Fibroblast of skin of abdomen (primary cell): ENCODE measurements at places on chromosomes 5 and 9.
A peak's percentile ranks its signal among the peaks of the same experiment; 100 is the strongest.

- peak; percentile 34 for DNase-seq
These were observed 4.8 kb downstream of the RASGRF2 start for GRCh38 chr5:80964919-80965318.

DNA sequence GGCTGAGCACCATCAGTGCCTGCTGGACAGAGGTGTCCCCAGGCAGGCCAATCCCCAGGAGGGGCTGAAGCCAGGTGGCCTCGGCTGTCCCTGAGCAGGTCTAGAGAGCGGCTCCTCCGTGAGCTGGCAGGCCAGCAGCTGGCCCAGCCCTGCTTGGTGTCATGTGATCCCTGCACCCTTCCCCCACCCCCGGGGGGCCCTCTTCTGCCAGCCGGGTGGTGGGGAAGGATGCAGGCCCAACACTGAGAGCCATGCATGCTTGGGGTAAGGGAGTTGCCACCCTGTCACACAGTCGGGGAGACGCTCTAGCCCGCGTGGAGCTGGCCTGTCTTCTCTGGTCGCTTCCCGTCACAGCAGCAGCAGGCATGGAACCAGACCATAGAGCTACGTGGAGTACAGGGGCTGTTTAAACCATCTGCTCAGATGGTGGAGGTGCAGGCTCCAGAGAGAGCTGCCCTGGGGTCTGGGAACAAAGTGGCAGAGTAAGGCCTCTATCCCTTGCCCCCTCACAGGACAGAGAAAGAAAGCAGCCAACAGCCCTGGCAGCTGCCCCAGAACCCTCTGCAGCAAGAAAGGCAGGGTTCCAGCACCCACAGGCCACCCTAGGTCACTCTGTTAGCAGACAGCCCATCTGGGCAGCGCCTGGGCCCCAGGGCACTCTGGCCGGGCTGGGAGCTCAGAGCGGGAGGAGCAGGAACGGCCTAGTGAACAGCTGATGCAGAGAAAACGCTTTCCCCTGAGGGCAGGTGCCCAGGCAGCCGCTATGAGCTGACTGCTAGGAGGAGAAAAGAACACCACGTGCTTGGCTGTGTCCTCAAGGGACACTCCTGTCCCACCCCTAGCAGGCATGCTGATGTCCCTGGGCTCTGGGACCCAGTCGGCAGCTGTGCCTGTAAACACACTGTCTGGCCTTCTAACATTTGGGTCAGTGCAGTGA, 6.8 kb downstream of the RALGDS start:
- no peak for DNase-seq

GRCh38 chr9:88875400-88876120, 115.7 kb upstream of the S1PR3 start:
- no peak for DNase-seq

DNA sequence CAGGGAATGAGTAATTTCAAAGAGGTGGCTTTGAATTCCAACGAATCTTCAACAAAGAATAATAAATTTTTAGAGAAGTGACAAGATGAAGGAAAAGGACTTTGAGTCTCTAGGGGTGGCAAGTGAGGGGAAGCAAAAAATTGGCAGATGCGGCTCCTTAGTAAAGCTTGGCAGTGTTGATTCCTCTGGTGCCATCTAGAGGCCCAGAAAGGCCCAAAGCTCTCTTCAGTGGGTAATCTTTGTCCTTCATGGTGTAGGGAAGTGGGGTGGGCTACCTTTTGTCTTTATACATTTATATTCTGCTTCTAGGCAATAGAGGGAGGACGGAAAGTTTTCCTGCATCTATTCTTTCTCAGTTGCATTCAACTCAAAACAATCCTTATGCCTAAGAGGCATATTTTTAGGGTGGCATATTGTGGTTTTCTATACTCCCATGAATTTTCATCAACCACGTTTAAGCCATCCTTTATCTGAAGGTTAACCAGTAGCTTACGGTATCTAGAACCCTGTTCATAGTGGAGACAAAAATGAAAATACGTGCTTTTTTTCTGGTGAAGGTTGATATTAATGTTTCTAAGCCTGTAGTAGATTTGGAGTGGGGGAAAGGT, 17.5 kb upstream of the ROPN1L start:
- peak; percentile 47 for DNase-seq

DNA sequence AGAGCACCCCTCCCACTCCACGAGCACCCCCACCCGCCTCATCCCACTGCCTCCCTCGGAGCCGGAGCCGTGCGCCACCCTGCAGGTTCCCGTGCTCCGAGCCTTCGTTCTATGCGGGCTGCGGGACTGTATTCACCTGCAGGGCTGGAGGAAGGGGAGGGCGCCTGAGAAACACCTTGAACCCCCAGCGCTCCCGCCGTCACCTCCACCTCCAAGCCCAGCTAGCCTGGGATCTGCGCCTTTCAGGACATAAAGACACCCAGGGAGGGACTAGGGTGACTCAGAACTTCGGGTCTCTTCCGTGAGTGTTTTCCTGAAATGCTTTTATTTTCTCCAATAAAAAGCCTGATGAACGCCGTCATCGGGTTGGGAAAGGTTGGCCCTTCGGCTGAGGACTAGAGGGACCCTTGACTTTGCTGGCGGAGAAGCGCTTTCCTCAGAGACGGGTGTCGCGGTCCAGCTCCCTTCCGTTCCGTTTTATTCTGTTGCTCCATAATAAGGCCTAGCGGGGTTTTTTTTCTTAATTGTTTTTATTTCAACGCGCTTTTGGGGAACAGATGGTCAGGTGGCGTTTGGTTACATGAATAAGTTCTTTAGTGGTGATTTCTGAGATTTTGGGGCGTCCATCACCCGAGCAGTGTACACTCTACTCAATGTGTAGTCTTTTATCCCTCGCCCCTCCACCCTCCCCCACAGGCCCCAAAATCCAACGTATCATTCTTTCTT, 4.6 kb downstream of the TLX3 start:
- no peak for DNase-seq

DNA sequence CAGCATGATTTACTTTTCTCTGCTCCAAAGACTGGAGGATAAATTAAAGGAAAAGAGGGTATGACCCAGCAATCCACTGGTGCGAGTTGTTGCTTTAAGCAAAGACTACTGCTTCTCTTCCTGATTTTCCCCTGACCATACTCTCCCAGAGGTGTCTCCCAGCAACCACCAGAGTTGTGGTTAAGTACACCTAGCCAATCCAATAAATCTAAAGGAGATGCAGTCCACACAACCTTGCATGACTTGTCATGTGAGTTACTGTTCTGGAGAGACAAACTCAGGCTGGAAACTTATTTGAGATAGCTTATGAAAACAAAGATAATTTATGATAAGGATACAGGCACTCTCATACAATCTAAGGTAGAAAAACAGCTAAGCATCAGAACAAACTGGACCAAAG, 11.9 kb downstream of the TMC1 start:
- DNase-seq, result peak; percentile 54

GRCh38 chr5:446066-446882, 3.3 kb downstream of the EXOC3 start:
- DNase-seq, result no peak

- no peak for DNase-seq
These were observed 12.5 kb downstream of the ST8SIA4 start for GRCh38 chr5:100890461-100891008.

DNA sequence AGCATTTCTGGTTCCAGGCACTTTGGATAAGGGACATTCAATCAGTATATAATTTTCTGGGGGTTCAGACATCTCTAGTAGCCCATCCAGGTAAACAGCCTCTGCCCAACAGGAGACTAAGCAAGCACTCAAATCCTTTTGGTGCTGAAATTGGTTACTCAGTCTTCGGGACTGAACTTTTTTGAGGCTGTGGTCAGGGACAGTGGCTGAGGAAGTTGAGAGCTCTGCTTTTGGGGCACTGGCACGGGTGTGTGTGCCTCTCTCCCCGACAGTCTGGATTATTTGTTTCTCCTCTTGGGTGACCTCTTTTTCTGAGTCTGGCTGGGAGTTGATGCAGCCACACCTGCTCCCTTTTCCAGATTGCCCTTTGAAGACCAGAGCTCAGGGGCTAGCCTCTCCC, 47.6 kb downstream of the ACER2 start:
- DNase-seq, result no peak

DNA sequence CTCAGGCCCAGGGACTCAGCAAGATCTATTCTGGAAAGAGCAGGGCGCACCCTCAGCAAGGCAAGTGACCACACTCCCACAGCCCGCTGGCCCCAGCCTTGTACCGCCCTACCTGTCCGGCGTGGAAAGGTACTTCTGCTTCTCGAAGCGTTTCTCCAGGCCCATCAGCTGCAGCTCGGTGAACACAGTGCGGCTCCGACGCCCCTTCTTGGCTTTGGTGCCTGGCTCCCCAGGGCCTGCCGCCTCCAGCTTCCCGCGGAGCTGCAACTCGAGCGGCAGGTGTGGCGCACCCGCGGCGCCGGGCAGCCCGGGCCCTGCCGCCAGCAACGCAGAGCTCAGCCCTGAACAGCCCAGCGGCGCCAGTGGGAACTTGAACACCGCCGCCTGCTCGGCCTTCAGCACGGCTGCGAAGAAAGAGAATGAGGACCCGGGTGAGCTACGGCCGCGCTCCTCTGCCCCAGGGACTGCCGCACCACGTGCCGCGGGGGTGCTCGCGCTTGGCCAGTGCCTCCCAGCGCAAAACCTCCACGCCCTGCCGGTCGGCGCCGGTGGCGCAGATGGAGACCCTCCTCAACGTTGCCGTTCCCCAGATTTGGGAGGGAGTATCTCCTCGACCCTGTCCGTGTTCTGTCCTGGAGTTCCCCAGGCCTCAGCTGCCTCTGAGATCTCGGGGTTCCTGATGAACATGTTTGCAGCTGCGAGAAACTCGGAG, 2.2 kb downstream of the BARX1 start:
- DNase-seq, result no peak

DNA sequence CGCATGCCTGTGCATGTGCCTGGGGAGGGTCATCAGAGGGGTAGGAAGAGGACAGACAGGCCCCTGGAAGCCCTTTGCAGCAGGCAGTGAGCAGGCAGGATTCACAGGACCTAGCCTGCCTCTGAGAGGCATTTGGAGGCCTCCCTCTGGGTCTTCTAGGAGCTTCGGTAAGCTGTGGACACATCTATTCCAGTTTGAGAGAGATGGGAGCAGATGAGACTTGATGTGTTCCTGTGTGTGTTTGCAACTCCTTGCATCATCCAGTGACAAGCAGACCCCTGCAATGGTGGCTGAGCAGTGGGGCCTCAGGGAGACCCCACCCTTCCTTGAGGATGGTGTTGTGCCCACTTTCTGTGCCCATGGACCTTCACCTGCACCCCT, 64.0 kb downstream of the GADD45G start:
- no peak for DNase-seq

GRCh38 chr5:164300295-164300694, 794.9 kb downstream of the MAT2B start:
- DNase-seq, result no peak

DNA sequence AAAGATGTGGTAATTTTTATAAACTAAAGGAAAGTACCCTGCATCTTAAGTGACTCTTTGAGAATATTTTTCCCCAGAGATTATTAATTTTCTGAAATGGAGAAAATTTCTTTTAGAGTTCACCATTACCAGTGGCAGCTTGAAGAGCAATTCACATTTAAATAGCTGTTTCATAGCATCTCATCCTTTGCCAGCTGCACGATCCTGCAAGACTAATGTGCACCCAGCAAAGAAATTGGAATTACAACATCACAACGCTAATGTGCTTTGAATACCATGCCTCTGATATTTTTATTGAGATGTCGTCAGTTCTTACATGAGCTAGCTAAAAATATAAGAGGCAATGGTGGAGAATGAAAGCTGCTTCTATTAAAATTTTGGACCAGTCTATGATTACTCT, 423.5 kb downstream of the TAF11L14 start:
- DNase-seq, result no peak

GRCh38 chr5:111197523-111197922, 26.7 kb upstream of the CAMK4 start:
- DNase-seq, result no peak

- DNase-seq, result no peak
These were observed 1216.2 kb downstream of the MAT2B start for GRCh38 chr5:164721656-164722055.

GRCh38 chr5:105617436-105618215, 2053.1 kb downstream of the EFNA5 start:
- peak; percentile 2 for DNase-seq

DNA sequence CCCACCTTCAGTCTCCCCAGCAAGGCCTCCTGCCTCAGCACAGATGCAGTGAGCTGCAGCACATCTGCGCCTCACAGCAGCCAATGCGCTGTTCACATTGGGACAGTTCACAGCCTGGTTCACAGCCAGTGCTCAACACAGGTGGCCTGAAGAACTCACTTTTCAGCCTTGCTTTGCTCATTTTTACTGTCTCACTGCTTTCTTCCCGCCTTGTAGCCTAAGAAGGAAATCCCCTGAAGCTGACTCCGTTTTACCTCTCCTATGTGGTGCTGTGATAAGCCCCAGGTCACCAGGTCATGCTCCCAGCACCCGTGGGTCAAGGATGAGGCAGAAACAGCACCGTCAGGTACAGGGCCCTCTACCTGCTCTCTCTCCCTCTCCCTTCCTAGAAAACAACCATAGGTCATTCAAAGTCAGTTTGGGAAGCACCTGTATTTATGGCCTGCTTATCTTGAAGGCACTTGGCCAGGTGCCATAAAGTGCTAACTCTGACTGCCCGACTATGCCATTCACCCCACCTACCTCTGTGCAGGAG, 1.1 kb downstream of the GCNT4 start:
- DNase-seq, result no peak

GRCh38 chr5:138946241-138946623, 71.1 kb upstream of the LRRTM2 start:
- DNase-seq, result no peak

DNA sequence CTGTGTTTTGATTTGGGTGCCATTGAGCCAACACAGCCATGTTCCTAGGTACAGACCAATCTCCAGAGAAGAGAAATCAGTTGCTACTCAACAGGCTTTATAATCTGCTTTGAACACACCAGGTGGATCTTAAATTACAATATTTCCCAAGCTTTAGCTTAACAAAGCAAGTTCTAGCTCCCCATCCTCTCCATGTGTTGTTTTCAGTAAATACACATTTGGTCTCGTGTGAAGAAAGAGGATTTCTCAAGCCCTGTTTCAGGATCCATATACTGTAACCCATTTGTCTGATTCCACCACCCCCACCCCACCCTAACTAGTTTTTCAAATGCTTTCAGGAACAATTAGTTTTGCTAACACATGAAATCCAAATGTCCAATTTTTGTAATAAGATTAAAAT, 109.6 kb upstream of the NIPBL start:
- DNase-seq, result no peak

GRCh38 chr9:8857926-8858595, 1058.5 kb upstream of the DMAC1 start:
- peak; percentile 80 for DNase-seq

GRCh38 chr5:134458234-134459009, 46.7 kb upstream of the CDKN2AIPNL start:
- DNase-seq, result peak; percentile 68

GRCh38 chr9:33453286-33453860, 6.0 kb upstream of the AQP3 start:
- no peak for DNase-seq

DNA sequence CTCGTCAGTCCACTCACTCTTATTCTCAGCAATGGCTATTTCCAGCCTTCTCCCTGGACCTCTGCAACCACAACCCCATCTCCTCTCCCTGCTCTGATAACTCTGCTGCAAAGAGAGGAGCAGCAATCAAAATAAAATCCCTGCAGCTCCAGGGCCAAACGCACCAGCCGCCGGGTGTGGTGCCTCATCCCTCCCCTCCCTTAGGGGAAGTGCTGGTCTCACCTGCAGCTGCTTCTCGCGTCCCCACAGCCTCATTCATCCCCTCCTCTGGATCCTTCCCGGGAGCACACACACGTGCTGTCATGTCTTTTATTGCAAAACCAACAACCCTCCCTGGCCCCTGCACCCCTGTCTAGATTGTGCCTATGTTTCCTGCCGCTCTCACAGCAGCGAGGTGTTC, 77.8 kb downstream of the TENT4A start:
- no peak for DNase-seq
